ENCODE measurements at places on chromosomes 1 and 21. TPM values are rescaled to one million over a fixed set of nuclear protein-coding genes. Genes with fewer than 3 reads are reported as not detected.

C1orf210 gene
- total RNA-seq, result 2.8 TPM

FAM72D gene
- 3.1 TPM for total RNA-seq

NADK gene
- total RNA-seq, result 30.9 TPM

TACSTD2 gene
- total RNA-seq, result 54.6 TPM

NES gene
- 0.31 TPM for total RNA-seq

HMGN1 gene
- total RNA-seq, result 406 TPM

ANKRD65 gene
- total RNA-seq, result 5.8 TPM

MMP23B gene
- total RNA-seq, result 3.7 TPM

LEFTY2 gene
- total RNA-seq, result not detected

KCNE2 gene
- total RNA-seq, result not detected

ACTN2 gene
- total RNA-seq, result not detected

KRTAP12-2 gene
- total RNA-seq, result not detected

FRRS1 gene
- 8.5 TPM for total RNA-seq

ZNF687 gene
- 14.2 TPM for total RNA-seq

GPATCH2 gene
- total RNA-seq, result 9.9 TPM
